ENCODE measurements at places on chromosomes 2 and 18. TPM values are rescaled to one million over a fixed set of nuclear protein-coding genes. Genes with fewer than 3 reads are reported as not detected.

DNA sequence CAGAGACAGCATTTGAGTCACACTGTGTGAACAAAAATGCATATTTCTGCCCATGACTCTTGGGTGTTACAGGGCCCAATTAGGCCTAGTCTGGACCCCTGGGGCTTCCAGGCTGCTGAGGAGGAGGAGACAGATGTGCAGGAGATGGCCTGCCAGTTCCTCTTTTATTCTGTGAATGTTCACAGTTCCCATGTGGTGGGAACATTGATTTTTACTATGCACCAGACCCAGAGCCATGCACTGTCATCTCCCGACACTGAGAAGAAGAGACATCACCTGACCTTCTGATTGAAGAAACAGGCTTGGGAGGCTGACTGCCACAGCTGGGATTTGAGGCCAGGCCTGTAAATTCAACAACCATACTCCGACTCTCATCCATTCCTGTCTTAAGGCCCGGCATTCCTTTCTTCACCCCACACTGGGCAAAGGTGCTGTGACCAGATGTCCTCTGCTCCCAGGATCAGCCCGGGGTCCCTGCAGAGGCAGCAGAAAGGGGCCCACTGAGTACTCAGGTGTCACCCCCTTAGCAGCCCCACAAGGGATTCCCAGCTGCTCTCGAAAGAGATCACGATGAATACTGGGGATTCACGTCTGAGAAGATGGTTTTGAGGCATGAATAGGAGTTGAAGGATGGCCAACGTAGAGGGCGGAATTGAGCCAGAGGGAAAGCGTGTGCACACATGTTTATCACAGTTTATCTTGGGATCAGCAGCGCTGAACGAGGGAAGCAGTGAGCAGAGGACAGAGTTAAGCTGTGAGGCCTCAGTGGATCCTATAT, 3.6 kb upstream of the TFCP2L1 start:
- H3K27ac ChIP-seq = no peak overlapping the region
- H3K27me3 ChIP-seq = peaks cover 24% of the 10 kb centered on the region
- peaks cover 6% of the 10 kb centered on the region for H3K4me1 ChIP-seq
- DNase-seq = no peak

DNA sequence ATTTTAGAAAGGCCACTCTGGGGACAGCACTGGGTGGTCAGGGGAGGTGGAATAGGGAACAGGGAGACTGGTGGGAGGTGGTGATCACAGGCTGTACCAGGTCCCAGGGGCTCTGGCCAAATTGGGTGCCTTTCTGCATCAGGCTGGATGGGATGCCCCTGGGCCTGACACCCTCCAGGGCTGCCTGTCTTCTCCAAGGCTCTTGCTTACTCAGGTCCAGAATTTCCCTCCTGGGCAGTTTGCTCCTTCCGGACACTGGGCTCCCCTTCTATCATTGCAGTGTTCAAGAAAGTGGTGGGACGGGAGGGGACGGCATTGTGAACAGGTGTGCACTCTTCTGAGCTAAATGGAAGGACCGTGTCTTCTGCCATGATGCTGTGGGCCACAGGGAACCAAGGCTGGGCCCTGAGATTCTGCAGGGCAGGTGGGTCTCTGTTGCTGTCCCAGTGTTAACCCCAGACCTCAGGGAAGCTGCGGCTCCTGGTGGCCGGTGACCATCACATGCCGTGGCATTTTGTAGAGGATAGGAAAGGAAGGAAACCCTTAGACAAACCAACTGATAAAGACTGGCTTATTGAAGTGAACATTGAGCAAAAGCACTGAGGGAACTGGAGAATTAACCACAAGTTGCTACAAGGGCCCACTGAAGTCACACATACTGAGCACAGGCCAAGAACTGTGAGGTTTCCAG, 93.7 kb upstream of the HS6ST1 start:
- no peaks in the 10 kb centered on the region for H3K36me3 ChIP-seq
- no peak overlapping the region for H3K27ac ChIP-seq
- H3K4me1 ChIP-seq = no peaks in the 10 kb centered on the region
- peak; percentile 16 for DNase-seq
- no peaks in the 10 kb centered on the region for H3K27me3 ChIP-seq

RAD51AP2 gene
- 0.06 TPM for total RNA-seq

ERFE gene
- total RNA-seq = 18.2 TPM

GRCh38 chr2:106104332-106105062, 89.6 kb downstream of the UXS1 start:
- no peaks in the 10 kb centered on the region for H3K27me3 ChIP-seq
- no peak overlapping the region for H3K4me3 ChIP-seq
- no peak overlapping the region for H3K27ac ChIP-seq
- peaks cover 11% of the 10 kb centered on the region for H3K36me3 ChIP-seq
- peaks cover 20% of the 10 kb centered on the region for H3K4me1 ChIP-seq

DNA sequence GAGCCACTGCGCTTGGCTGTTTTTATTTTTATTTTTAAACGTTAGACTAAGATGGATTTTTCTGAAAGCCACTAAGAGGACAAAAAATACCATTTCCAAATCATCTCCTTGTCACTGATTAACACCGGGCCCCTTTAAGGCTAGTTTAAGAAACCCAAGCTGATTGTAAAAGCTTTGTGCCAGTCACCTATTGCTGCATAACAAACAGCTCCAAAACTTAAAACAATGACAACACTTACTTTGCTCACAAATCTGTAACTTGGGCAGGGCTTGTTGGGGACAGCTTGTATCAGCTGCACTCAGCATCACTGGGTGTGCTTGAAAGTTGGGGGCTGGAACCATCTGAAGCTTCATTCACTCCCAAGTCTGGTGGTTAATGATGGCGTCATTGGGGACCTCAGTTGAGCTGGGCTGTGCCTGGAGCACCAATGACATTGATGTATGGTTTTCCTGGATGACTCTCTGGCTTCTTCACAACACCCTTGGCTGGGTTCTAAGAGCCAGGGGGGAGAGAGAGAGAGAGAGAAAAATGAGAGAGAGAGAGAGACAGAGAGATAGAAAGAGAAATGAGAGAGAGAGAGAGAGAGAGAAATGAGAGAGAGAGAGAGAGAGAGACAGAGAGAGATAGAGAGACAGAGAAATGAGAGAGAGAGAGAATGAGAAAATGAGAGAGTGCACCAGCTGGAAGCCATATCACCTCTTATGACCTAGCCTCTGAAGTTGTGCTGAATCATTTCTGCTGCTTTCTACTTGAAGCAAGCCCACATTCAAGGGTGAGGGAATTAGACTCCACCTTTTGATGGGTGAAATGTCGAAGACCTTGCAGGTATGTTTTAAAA, 26.0 kb upstream of the ATG16L1 start:
- no peaks in the 10 kb centered on the region for H3K4me1 ChIP-seq
- no peak overlapping the region for H3K27ac ChIP-seq
- DNase-seq = no peak
- H3K36me3 ChIP-seq = no peaks in the 10 kb centered on the region

DNA sequence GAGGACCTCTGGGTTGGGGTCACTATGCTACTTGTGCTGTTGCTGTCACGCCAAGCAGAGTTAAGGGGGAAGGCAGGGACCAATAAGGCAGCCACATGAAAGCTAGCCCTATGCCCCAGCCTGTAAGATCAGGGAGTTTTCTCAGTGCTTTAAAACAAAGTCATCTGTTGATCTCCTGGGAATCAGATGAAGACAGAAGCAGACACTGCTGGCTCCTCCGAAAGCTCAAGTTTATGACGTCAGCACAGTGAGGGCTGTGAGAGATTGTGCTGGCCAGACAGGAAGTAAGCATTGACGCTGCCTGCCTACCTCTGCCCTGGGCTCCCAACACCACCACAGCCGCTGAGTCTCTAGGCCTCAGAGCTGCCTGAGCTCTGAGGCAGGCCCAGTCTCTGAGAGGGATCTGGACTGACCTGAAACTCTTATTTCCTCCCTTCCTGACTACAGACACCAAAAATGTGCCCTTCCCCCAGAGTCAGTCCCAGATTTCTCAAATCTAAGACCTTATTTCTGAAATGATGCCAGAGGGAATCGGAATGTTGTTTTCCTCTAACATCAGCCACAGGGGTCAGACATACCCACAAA, 118.1 kb upstream of the EPAS1 start:
- H3K4me3 ChIP-seq = no peak overlapping the region
- H3K27me3 ChIP-seq = no peaks in the 10 kb centered on the region
- DNase-seq = peak; percentile 77
- no peaks in the 10 kb centered on the region for H3K36me3 ChIP-seq
- H3K4me1 ChIP-seq = no peaks in the 10 kb centered on the region
- peak overlapping the region; percentile 46 for H3K27ac ChIP-seq

- no peaks in the 10 kb centered on the region for H3K27me3 ChIP-seq
- no peaks in the 10 kb centered on the region for H3K4me1 ChIP-seq
- DNase-seq = no peak
- H3K27ac ChIP-seq = no peak overlapping the region
- peaks cover 92% of the 10 kb centered on the region for H3K36me3 ChIP-seq
- H3K4me3 ChIP-seq = no peak overlapping the region
Measured at GRCh38 chr2:216477283-216478035, 21.2 kb upstream of the RPL37A start.

DNA sequence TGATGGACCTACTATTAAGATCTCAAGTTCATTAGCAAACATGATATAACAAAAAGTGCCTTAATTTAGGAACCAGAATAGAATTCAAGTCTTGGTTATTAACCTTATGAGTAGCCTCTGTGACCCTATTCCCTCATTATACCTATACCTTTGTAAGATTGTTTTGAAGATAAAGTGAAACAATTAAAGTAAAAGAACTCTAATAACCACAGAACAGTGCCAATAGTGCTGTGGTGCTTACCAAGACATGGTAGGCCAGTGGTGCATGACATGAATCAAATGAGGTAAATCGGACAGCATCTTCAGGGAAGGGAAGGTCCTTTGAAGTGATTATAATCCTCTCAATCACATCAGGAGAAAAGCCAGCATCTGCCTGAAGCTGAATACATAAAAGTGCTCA, 36.4 kb downstream of the METTL4 start:
- no peaks in the 10 kb centered on the region for H3K36me3 ChIP-seq
- H3K27ac ChIP-seq = no peak overlapping the region
- DNase-seq = no peak

GRCh38 chr2:216031960-216032689, 18.8 kb upstream of the MREG start:
- H3K36me3 ChIP-seq = peaks cover 2% of the 10 kb centered on the region
- no peaks in the 10 kb centered on the region for H3K4me1 ChIP-seq
- H3K27me3 ChIP-seq = no peaks in the 10 kb centered on the region
- DNase-seq = no peak

CDH20 gene
- total RNA-seq = 0.60 TPM

Data from psoas muscle (tissue), 8 donors.